C1 segment of cervical spinal cord (tissue), 14 donors: ENCODE measurements at places on chromosomes 16 and 17.

GRCh38 chr17:15951368-15952047 is 6.6 kb downstream of the ADORA2B start:
- DNase-seq: no peak

GRCh38 chr17:54063639-54064038 is 240.9 kb downstream of the KIF2B start:
- no peak for DNase-seq

- DNase-seq: no peak
These were observed 14.6 kb downstream of the ABCC3 start for GRCh38 chr17:50649042-50649908.

DNA sequence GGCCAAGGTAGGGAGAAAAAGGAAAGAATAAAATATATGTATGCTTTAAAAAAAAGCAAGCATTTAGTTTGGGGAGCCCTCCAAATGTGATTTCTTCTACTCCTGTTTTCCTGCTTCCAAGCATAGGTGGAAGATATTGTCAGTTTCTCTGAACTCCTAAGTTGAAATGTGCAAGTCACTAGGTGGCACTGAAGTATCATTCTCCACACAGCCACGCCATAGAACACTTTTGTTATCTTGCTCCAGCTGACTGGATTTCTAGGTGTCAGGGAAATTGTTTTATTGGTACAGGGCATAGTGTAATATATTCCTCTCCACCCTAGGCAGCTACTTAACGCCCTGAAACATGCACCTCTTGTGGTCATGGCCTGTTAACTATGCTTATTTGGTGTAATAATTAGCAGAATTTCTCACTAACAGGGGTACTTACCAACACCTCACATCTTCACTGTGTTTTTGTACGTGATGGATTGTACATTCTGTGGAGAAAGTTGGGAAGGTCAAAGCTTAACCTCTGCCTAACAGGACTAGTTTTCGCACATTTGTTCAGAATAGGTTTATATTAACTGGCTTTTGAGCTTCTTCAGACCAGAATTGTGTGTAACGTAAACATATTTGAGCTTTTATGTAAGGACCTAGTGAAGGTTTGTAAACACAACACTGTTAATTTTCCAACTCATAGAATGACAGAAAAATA is 69.3 kb downstream of the FTO start:
- DNase-seq: no peak

DNA sequence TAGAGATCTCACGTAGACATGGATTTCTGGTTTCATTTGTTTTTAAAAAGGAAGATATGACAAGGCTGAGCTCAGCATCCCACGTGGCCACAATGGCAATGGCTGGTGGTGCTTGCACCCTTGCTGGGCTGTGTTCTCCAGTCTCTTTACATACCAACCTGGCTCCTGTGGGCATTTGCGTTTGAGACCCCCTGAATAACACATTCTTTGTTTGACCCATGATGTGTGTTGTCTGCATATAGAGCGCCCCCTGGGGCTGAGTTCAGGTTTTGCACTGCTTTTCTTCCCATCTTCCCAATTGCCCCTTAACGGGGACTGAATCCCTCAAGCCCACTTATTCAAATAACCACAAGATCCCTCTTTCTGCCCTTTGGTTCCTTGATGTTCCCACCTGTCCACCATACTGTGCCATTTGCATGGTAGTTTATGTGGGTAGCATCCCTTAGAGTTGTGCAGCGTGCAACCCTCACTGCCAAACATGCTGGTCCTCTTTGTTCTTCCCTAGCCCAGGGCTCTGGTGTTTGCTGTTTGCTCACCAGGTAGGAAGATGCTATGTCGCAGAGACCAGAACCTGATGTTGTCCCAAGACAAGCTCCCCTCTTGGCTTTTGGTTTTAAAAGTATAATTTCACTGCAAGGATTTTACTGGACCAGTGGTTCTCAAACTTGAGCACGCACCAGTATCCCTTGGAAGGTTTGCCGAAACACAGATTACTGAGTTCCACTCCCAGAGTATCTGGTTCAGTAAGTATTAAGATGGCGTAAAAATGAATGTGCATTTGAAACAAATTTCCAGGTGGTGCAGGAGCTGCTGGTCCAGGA is 38.5 kb upstream of the NKD1 start:
- DNase-seq: no peak

GRCh38 chr16:26567356-26567755 is 499.4 kb upstream of the C16orf82 start:
- no peak for DNase-seq

DNA sequence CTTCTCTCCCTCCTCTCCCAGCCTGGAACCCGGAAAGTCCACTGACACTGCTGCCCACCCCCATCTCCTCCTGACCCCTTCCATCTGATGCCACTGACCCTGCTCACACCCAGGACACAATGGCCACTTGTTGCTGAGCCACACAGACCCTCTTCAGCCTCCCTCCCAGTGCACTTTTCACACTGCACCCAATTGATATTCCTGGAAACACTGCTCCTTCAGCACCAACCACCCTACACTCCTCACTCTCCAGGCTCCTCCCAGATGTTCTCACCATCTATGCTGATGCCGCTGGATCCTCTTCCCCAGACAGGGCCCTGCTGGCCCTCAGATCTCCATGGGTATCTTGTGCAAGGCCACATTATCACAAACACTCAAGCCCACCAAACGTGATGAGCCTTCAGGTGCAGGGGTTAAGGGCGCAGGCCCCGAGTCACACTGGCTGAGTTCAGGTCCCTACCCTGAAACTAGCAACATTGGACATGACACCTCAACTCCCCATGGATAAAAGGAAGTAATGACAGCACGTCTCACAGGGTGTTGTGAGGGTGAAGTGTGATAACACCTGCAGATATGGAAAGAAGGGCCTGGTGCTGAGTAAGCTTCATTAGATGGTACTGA is 238.1 kb downstream of the ZNF423 start:
- DNase-seq: no peak

GRCh38 chr16:85195900-85196772 is 83.9 kb upstream of the CIBAR2 start:
- no peak for DNase-seq

- DNase-seq: no peak
These were observed 24.4 kb downstream of the PIEZO1 start for GRCh38 chr16:88760424-88761142.
